COLO829 (cell line): ENCODE measurements at places on chromosomes 6 and 20.
A peak's percentile ranks its signal among the peaks of the same experiment; 100 is the strongest.

DNA sequence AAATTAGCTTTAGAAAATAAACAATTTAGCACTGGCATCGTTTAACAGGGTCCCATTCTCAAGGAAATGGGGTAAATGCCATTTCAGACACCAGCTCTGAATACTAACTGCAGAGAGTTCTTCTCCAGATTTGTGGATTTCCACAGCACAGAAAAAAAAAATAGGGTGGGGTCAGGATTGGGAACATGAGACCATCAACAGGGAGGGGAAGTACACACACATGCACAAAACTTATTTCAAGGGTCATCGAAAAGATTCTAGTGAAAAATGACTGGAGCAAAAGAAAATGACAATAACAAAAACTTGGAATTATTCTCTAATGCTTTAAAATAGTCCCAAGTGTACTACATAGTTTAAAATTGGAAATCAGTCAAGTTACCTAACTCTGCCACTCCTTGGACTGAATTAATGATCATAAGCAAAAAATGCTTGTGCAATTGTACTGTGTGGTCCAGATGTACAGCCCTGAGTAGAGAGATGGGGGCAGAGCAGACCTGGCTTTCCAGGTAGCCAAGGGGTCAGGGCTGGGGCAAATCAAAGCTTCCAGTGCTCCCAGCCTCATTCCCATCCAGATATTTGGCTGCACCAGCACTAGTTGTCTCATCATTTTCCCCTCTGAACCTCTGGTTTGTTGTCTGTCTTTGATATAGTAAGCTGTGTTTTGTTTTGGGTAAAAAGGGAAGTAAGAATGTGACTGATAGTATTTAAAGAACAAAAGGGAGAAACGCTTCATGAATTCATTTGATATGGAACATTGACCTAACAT, 152.4 kb downstream of the SOBP start:
- DNase-seq: no peak

DNA sequence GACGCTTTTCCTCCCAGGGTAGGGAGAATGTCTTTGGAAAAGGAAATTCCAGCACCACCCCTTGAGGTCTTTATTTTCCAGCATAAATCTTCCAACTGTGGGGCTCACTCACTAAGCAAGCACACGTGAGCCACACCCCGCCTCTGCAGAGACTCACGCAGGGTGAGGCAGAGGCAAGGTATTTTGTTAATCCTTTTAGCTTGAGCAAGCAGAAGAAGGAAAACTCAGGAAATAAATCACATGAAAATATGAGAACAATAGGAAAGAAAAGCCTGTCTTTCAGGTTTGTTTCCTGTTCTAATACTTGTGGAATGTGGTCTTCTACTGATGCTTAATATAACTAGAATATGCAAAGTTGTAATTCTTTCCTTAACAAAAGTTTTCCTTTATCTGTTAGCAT, 4.1 kb upstream of the PHACTR2 start:
- DNase-seq: no peak

DNA sequence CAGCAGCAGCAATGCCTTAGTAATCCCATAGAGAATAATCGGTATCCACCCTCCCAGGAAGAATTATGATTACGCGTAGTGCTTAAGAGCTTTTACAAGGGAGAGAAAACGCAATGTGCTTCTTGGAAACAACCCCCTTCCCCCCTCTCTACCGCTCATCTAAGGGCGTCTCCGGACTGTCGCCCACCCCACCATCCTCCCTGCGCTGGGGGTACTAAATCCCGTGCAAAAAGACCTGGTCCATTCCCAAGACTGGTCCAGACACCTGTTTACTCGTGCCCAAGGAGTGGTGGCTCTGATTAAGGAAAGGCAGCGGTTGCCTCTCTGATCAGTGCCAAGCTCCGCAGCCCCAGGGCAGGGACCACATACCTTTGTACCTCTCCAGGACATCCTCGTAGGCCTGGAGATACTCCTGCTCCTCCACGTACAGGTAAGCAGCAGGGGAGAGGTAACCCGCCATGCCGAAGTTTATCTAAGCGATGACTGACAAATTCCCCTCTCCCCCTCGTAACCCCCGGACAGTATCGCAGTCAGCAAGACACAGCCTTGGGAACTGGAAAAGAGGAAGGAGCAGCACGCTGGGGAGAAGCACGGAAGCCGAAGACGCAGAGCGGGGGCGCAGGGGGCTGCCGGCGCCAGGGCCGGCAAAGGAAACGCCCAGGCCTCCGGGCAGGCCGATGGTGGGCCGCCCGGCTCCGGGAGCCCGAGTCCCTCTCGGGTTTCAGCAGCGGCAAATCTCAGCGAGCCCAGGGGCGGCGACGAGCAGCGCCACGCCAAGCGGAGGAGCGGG, 112.0 kb upstream of the BEND6 start:
- no peak for DNase-seq

- peak; percentile 28 for DNase-seq
Observed at GRCh38 chr6:130178692-130179091, 44.1 kb downstream of the SAMD3 start.

GRCh38 chr6:161889324-161889723, 615.5 kb upstream of the AGPAT4 start:
- no peak for DNase-seq

DNA sequence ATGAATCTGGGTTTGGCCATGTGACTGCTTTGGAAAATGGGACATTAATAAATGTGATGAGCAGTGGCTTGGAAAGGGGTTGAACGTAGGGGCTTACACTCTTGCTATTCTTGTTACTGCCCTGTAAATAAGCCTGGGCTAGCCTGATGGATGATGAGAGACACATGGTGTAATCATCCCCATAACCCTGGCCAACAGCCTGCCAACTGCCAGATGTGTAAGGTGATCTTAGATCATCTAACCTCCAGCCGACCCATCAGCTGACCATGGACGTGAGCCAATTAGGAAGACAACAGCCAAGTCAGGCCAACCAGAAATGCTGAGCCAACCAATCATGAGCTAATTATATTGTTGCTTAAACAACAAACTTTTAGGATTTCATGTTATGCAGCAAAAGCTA, 25.2 kb downstream of the FBXO30 start:
- no peak for DNase-seq
